ENCODE measurements at places on chromosomes 4 and X. TPM values are rescaled to one million over a fixed set of nuclear protein-coding genes. Genes with fewer than 3 reads are reported as not detected.

RNF212 gene
- 2.3 TPM for total RNA-seq

DNA sequence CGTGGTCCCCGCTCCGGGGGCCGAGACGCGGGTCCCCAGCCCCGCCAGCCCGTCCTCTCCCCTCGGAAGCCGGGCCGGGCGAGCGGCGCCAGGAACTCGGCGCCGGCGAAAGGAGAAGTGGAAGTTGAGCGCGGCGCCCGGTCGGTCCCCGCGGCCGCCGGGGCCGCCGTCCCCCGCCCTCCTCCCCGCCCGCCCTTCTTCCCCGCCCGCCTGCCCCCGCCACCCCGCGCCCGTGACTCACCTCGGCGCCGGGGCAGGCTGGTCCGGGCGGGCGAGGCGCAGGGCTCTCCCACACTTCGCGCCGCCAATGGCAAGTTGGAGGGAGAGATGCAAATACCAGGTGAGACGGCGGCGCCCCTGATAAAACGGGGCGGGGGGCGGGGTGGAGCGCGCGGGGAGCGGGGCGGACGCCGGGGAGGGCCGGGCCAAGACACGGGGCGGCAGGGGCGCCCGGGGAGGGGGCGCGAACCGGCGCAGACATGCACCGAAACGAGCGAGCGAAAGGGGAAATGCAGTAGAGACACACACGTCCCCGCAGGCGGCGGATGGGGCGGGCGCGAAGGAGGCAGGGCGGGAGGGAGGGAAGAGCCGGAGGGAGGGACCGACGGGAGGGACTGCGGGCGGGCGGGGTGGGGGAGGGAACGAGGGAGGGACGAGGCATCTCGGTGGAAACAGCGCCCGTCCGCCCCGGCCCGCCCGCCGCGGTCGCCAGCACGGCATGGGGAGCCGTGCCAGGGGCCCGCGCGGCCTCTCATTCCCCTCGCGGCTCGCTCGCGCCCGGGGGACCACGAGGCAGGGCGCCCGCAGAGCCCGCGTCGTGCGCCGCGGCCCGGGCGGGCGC, at the start of gene ELF4:
ELF4 (minus strand) TSS at position 119 of the 841 bp plus-strand sequence. CDS start 29,167 bp downstream, outside the sequence.
- no peak for DNase-seq

DNA sequence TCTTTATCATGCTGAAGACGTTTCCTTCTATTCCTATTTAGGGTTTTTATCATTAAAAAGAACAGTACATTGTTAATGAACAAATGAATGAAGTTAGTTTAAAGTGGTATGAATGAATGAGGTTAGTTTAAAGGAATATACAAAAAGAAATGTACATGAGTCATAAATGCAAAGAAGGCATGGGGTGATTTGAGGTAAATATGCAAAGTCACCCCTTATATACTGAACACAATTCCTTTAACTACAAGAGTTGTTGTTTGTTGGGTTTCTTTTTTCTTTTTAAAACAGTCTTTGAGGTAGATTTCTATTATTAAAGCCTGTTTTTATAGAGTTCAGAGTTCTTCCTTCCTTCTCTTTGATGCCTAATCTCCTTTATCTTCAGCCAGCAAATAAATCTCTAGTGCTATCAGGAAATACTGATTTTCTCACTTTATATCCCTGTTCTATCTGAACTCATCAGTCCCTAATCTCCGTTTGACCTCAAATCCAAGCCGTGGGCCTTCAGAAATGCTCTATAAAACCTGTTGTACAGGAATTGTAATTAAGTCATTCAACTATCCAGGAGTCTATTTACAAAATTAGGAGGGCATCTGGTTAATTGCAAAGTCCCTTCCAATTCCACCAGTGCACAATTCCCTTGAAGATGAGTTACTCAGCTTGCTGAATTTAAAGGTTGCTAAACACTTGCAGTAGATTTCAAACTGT, 31.6 kb upstream of the ABCG2 start:
- DNase-seq: no peak

DNA sequence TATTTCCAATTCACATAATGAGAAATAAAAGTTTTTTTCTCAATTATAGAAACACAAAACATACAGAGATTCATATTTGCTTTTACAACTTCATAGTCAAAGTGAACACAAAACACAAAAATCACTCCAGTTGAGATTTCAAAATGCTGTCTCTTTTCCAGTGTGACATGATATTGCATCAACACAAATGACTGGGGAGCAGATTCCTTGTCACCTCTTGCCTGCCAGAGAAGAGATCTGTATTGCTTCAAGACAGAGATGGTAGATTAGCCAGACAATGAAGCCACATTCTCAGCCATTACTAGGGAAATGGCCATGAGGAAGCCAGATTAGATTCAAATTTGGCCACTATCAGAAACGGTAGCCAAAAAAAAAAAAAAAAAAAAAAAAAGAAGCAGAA, 2313.1 kb upstream of the AGA start:
- DNase-seq: no peak

GRCh38 chr4:55530691-55531090, 16.0 kb downstream of the CLOCK start:
- no peak for DNase-seq
